ENCODE measurements at places on chromosomes 11 and 22.

- no peak for DNase-seq
Observed at GRCh38 chr22:20221421-20222340, 46.4 kb downstream of the RTN4R start.

GRCh38 chr11:64092111-64092760, 56.5 kb downstream of the FLRT1 start:
- peak; percentile 78 for DNase-seq

- no peak for DNase-seq
Observed at GRCh38 chr22:17104336-17104935, 16.7 kb downstream of the TMEM121B start.

DNA sequence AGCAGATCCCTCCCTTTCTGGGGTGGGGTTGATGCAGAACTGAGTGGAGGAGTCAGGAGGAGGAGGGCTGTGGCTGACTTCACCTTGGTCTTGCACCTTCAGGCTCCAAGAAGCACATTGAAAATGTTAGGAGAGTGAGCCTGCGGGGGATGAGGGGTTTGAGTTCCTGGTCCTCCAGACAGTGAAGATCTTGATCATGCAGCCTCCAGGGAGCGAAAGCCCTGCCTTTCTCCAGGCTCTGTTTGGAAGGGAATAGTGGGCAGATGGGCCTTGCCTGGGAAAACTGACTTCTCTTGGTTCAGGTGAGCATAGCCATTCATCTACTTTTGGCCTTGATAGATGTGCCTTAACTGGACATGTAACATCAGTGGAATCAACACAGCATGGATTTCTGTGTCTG, 267.6 kb upstream of the B3GAT1 start:
- DNase-seq, result no peak

- DNase-seq, result no peak
Observed at GRCh38 chr22:30392661-30393321, 4.0 kb upstream of the SEC14L2 start.

DNA sequence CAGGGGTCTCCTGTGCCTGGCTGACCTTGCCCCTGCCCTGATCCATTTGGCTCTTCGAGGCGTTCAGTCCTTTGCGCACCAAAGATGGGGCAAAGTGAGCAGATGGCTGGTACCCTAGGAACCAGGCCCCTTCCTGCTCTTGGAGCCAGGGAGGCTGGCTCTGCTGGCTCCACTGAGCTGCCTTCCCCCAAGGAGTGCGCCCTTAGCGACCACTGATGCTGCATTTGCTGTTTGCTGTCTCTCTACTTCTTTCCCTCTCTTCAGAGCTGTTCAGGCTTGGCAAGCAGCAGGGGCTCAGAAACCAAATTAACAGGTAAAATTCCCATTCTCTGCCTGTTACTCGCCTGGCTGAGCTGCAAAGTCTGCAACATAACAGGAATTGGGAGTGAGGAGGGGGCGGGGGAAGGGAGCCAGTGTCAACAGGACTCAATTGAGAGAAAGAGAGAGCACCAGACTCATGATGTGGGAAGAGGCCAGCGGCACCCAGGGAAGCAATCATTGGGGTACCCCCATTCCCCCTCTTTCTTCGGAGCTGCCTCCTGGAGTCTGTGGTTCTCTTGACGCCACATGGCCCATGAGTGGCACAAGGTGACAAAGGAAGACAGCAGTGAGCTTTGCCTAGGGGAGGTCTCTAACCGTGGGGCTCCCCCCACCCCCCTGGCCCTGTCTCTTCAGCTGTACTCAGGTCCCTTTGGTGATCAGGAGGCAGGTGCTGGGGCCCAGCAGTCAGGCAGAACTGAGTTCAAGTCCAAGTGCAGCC, 102.3 kb downstream of the TP53I11 start:
- DNase-seq, result peak; percentile 40

All from brain (organoid and tissue), 16 donors.